ENCODE measurements at places on chromosomes 3 and 15.

GRCh38 chr3:151142929-151143328 is 57.5 kb downstream of the MED12L start:
- peak; percentile 10 for DNase-seq

DNA sequence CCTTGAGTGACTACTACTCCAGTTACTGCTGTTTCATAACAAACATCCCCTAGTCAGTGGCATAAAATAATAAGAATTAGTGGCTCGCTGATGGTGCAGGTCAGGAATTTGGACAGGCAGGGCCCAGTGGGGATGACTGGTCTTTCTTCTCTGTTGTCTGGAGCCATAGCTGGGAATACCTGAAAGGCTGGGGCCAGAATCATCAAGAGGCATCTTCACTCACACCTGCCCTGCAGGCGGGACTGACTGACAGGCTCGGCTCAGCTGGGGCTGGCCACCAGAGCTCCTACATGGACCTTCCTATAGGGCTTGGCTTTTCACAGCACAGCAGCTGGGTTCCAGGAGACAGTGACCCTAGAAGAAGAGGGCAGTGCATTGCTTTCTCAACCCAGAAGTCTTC is 148.8 kb upstream of the ATP10A start:
- no peak for DNase-seq

- DNase-seq: peak; percentile 46
Observed at GRCh38 chr15:59160880-59161593, 45.6 kb upstream of the LDHAL6B start.

GRCh38 chr3:71392251-71392650 is 191.3 kb downstream of the FOXP1 start:
- DNase-seq: no peak

DNA sequence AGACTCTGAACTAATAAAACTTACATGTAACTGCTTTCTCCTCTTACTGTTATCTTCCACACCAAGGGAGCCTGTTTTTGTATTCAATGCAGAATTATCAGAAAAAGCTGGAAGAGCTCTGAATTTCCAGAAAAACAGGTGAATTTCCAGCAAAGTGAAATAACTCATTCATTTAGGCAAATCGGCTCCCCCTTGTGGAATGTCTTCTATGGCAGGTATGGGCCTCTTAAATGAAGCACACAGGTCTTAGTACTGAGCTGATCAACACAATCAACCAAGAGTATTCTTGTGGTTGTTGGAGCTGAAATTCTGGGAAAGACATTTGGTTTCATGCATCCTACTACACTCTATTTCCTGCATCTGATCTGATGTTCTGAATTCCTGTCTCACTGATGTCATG is 31.0 kb upstream of the PTPRG start:
- peak; percentile 76 for DNase-seq

DNA sequence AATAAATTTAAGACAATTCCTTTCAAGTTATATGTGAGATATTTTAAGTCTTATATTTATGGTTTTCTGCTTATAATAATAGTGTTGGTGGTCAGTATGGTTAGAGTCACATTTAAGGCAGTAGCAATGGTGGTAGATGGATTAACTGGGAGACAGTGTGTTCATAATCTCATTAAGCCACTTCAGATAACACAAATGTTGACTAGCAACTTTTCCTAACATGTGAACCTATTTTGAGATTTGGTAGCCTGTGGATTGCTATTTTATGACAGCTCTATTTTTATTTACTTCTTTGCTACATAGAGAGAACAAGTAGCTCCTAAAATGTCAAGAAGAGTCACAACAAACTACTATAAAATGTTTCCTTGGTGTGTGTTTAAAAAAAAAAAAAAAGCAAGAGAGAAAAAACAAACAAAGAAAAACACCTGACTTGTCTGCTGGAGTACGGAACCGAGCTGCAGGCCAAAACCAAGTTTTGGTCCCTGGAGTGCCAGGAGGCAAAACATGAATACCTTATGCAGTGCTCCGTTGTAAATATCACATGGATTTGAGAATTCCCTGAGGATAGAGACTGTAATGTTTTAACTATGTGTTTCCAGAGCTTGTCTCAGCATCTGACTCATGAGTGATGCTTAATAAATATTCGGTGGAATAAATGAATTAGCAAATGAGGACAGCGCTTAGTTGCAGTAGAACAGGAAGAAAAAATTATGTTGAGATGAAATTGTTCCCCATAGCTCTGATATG is 457.1 kb upstream of the ROBO2 start:
- DNase-seq: peak; percentile 7

- no peak for DNase-seq
Observed at GRCh38 chr3:175608356-175608755, 749.2 kb downstream of the NAALADL2 start.

DNA sequence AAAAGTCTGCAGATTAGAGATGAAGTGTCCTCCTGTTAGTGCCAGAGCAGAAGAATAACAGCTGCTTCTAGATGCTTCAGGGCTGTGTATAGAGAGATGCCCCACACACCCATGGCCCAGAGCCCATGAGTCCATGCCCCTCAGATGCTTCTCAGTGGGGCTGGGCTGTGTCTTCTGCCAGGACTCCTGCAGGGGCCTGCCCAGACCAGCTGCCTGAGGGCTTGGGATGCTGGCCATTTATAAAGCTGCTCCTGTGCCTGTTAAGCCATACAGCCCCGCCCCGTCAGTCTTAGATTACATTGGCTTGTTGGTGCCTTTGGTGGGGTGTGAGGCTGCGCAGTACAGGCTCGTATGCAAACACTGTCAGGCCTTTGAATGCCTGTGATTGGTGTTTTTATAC is 318.0 kb upstream of the CTDSPL start:
- DNase-seq: no peak

DNA sequence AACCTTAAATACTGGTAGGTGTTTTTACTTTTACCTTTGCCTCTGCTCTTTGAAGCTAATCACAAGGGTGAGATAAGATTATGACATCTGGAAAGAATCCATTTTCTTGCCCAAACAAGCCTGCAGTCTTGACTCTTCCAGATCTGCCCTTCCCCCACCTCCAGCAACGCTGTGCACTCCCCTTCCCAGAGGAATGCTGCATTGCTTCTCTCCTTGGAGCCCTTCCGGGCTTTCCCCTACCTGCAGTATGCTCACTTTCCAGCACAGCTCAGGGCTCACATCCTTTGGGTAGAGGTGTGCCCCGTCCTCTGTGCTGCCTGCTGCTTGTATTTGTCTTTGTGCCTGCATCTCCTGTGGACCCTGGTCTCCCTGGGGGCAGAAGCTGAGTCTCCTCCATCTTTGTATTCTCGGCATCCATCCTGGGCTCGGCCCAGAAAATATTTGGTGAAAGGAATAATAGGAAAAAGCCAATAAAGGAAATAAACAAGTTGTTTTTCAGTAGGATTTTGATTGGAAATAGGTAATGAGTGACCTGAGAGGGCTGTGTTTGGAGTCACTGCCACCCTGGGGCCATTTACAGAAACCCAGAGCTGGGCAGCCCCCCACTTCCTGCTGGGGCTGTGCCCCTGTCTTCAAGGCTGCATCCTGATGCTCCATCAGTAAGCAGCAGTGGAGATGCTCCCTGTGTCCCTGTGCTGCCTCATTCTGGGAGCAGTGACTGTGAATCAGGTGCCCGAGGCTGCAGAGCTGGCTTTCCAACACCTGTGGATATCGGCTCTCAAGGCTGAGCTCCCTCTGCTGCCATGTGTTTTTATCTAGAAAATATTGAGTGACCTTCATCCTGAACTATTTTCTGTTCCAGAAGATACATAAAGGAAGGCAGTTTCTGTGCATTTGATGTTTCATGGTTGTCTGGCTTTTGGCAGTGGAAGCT is 117.5 kb downstream of the EEFSEC start:
- DNase-seq: no peak

DNA sequence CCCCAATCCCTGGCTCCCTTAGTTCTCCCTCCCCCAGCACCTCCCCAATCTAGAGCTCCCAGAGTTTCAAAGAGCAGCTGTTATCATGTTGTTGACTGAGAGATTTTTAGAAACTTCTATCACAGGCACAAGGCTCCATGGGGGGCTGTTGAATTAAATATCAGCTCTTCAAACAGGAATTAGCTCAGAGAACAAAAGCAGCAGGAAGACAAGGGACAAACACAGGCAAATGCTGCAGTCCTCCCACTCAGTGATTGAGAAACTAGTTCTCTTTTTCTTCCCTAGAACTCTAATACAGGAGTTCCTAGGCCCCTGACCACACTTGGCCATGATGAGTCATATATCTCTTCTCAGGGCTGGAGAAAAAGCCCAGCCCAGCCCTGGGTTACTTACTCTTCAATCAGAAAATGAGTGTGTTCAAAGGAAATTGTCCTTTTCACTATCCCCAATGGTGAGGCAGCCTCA is 262.1 kb downstream of the IGSF11 start:
- peak; percentile 0 for DNase-seq

- DNase-seq: peak; percentile 92
Observed at GRCh38 chr3:99172736-99173657, 271.5 kb upstream of the DCBLD2 start.

DNA sequence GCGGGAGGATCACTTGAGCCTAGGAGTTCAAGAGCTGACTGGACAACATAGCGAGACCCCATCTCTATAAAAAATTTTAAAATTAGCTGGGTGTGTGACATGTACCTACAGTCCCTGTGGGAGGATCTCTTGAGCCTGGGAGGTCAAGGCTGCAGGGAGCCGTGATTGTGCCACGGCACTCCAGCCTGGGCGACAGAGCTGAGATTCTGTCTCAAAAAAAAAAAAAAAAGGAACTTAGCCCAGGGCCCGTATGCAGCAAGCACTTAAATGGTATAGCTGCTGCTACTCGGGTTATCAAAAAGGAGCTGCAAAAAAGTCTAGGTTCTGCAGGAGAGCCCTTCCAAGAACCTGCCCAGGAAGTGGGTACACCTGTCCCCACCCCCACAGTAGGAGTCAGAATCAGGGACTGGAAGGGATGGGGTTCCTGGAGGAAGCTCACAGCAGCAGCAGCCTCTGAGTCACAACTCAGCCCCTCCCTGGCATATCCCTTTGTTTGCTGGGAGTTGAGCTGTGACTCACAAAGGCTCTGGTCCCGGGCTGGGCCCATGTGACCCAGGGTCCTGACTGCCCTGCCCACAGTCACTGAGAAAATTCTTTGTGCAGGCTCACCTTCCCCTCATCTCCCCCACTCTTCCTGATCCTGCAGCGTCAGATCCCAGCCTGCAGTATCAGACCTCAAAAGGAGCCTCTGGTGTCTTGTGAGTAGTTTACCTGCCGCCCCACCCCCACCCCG is at the start of gene SPATA12:
Gene SPATA12, plus strand, starts transcription at position 576 of the 733 bp plus-strand sequence. CDS start 13,031 bp downstream, outside the sequence.
- peak; percentile 83 for DNase-seq

DNA sequence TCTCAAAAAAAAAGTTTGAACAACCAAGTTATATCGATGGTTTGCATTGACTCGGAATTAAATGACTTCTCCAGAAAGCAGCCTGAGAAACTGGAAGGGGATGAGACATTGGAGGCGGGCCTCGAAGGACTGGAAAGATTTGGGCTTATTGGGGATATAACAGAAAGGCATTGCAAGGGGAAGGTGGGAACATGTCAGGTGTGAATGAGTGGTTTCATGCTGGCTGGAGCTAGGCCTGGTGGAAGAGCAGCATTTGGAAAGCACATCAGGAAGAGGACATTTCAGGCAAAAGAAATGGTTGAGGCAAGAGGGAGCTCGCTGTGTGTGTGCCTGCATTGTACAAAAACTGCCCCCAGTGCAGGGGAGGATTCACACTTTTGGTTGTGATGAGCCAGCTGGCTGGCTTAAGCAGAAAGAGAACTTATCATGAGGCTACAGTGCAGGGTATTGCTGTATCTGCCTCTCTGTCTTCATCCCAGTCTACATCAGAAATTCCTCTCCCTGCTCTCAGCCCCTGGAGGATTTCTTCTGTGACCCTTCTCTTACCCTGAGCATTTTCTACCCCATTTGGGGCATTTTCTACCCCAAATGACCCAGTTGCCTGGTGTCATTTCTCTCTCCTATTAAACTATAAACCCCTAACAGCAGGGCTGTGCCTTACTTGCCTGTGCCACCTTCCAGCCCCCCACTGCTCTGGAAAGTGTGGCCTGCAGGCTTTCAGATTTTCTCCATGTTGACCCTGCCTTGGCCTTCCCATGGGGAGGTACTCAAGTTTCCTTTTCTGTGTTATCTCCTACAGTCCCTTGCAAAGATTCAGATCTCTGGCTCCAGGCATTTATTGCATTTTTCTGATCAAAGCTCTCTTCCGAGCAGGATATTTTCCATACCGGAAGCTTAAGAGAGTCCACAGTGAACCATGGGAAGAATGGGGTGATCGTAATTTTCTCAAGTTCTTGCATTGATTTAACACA is 64.4 kb upstream of the FLNB start:
- DNase-seq: no peak

GRCh38 chr3:60030982-60031381 is 981.2 kb upstream of the CFAP20DC start:
- DNase-seq: no peak

DNA sequence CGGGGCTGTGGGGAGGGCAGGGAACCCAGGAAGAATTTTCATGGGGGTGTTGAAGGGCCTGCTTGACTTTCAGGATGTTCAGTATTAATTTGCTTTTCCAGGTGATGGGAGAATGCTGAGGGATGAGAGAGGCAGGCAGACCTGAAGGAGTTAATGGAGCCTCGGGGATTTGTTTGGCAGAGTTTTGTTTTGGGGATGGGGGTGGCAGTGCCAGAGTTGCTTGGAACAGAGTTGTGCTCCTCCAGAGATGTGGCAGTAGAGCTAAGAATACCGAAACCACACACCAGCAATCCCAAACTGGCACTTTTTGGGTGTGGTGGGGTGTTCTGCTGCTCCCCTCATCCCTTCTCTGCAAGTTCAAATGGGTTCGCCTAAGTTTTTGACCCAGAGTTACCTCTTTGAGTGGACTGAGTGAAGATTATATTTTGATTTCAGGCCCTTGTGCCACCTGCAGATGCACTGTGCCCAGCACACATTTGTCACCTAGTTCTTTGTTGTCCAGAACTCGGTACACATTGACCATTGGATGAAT is 1.6 kb downstream of the BOC start:
- DNase-seq: no peak

DNA sequence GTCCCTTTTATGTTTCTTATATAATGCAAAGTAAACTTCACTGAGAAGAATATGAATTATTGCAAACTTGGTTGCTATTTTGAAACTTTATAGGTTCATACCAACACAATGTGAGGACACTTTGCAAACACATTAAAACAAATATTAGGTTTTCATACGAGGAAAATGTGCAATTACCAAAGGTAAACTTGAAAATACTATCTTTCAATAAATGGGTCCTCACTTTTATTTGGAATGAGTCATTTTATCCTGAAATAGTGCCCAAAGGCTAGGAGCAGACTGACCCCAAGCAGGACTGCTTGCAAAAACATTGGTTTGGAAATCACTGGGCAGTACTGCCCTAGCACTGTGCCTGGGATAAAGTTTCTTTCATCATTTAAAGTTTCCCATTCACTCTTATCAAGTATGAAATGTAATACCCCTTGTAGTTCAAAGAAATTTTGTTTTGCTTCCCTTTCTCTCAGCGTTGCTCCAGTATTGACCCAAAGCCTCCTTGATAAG is 396.5 kb downstream of the EPHA3 start:
- no peak for DNase-seq
